ENCODE measurements at places on chromosomes 16 and 17. TPM values are rescaled to one million over a fixed set of nuclear protein-coding genes. Genes with fewer than 3 reads are reported as not detected.

GRCh38 chr16:14501331-14502255, 128.5 kb downstream of the PARN start:
- DNase-seq = peak; percentile 97

DNA sequence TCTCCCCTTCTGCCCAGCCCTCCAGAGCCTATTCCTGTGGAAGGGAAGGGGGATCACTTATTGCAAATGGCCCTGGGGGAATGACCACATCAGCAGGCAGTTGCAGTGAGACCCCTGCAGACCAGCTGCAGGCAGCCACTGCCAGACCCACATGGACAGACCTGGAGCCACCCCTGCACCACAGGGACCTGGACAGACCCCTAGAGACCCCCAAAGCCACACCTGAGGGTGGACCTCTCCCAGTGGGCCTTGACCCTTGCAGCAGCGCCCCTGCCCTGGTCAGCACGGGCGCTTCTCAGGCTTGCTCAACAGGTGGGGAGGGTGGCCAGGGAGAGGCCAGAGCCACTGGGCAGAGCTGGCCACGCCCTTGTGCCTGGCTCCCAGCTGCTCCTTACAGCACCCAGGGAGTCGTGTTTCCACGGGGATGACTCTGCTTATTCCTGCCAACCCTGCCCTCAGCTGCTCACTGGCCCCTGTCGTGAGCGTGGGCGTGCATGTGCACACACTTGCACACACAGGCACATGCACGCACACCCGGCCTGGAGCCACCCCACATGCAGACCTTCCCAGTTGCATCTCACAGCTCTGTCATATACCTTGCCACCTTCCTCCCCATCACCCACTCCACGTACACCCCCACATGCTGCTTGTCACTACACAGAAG, 1.3 kb upstream of the SCN4A start:
- no peak for DNase-seq

- no peak for DNase-seq
These were observed 20.7 kb downstream of the SPHK1 start for GRCh38 chr17:76404976-76405563.

GRCh38 chr16:18792836-18793433, 2.8 kb upstream of the RPS15A start:
- DNase-seq = no peak

DNA sequence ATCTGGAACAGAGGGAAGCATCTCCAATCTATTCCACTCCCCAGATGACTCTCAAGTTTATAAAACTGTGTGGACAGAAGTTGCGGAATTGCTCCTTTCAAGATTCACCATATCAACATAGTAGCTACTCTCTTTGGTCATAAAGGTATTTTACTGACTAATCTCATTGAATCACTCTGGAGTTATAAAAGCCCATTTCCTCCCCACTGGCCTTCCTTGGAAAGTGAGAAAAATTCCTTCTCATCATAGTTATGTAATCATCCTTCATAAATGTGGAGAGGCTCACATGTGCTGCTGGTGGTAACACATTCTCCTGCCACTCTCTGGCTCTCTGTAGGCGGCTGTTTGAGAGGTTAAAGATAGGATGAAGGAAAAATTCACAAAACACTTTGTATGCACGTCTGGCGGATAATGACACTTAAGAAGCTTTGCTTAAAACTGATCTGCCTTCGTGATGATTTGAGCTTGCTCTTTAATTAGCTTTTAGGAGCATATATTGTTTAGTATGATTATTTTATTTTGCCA, 1034.0 kb upstream of the EEF2KMT start:
- DNase-seq = no peak

GRCh38 chr16:2663553-2664546, 18.5 kb upstream of the KCTD5 start:
- DNase-seq = no peak

DNA sequence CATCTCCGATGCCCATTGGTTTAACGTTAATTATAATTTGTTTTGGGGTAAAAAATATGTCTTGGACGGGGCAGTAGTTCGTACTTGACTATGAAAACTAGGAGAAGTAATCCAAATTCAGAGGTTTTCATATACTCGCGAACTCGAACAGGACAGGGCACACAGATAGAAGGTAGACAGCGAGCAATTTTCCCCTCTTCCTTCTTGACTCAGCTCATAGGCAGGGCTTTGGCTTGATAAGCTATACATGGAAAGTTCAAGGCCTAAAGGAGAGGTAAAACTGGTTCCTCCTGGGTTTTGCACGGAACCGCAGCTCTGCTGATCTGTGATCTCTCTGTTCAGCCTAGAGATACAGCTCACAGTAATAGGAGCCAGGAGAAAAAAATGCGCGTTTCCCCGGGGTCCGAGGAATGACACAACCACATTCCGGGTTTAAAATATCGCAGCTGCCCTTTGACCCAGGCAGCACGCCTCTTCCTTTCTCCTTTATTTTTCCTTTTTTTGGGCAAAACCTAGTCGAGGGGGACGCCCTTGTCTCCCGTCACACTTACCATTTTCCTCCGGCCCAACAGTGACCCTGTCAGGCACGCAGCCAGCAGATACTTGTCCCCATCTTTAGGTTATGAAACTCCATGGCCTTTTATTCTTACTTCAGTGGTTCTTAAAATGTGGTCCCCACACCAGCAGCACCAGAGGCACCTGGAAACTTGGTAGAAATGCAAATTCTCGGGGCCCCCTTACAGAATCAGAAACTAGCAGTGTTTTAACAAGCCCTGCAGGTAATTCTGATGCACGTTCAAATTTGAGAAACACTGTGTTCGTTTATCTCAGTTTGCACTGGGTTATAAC, 1.7 kb upstream of the LASP1 start:
- no peak for DNase-seq

Gene GAST
- not detected for total RNA-seq

Gene G6PC1
- not detected for total RNA-seq

Gene AURKB
- not detected for total RNA-seq

Gene KRT15
- 931 TPM for total RNA-seq

Data from vagina (tissue), 2 donors.